Breast epithelium (tissue), 4 donors: ENCODE measurements at places on chromosomes 11 and 22.

DNA sequence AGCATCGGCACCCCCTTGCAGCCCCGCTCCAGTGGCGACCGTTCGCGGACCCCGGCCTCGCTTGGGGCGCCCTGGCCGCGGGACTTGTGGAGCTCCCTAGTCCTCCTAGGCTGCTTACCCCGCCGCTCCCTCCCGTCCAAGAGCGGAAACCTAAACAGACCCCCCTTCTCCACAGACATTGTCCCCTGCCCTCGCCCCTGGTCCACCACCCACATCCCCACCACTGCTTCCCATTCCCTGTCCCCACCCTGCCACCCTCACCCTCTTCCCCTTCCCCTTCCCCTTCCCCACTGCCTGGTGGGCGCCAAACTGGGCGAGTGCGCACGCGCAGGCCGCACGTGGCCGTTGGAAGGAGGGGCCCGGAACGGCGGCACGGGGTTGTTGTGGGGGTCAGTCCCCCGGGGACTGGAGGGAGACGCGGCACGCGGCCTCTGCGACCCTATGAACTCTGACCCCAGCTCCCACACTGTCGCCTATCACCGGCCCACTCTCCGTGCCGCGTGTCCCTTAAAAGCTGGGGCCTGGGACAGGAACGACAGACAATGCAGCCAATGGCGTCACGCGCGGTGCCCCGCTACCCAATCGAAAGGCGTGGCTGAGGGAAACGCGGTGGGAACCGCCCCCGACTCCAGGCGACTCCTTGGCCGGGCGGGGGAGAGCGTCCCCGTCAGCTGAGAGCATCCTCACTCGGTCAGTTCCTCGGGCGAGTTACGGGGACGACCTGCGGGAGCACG is at the start of gene SNX32:
SNX32 (plus strand) TSS at position 667 of the 734 bp plus-strand sequence. CDS start 103 bp downstream, outside the sequence.
- no peaks in the 10 kb centered on the region for H3K36me3 ChIP-seq
- DNase-seq: peak; percentile 92
- peak within 1 kb of the TSS; percentile 64 for H3K4me3 ChIP-seq
- peaks cover 4% of the 10 kb centered on the region for H3K4me1 ChIP-seq
- H3K27ac ChIP-seq: peak within 1 kb of the TSS; percentile 16

GRCh38 chr11:33722590-33723234 is 13.5 kb downstream of the CD59 start:
- H3K27ac ChIP-seq: peak overlapping the region; percentile 94
- no peaks in the 10 kb centered on the region for H3K27me3 ChIP-seq
- H3K36me3 ChIP-seq: peaks cover 6% of the 10 kb centered on the region

- DNase-seq: no peak
- H3K27me3 ChIP-seq: no peaks in the 10 kb centered on the region
- H3K27ac ChIP-seq: peak overlapping the region; percentile 88
- H3K4me1 ChIP-seq: no peaks in the 10 kb centered on the region
Observed at GRCh38 chr22:42356533-42356932, 75.7 kb downstream of the NFAM1 start.

DNA sequence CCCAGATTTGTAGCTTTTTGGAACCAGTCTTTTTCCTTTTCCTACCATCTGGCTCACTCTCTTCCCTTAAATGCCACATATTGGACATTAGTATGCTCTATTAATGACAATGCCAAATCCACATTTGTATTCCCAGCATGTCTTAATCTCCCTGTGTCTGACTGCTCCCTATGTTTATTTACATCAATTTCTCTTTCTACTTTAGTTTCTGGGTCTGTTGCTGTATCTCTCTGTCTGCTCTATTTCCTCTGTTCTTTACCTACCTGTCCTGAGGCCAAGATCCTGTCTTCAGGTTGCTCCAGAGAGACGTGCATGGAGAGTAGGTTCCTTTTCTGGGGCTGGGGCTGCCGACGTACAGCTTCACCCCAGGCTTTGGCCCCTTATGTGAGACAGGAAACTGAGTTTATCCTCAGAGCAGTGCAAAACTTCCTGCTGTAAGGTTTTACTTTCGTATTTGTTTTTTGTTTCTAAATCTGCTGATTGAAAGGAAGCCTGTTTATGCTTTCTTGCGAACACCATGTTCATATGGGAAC is 25.6 kb downstream of the OR2AG2 start:
- no peaks in the 10 kb centered on the region for H3K4me1 ChIP-seq
- H3K27ac ChIP-seq: peak overlapping the region; percentile 52
- H3K27me3 ChIP-seq: no peaks in the 10 kb centered on the region
- DNase-seq: no peak
